ENCODE measurements at places on chromosomes 3 and 15.
A peak's percentile ranks its signal among the peaks of the same experiment; 100 is the strongest.

GRCh38 chr3:110806924-110807323 lies 264.7 kb upstream of the NECTIN3 start:
- no peak for DNase-seq

DNA sequence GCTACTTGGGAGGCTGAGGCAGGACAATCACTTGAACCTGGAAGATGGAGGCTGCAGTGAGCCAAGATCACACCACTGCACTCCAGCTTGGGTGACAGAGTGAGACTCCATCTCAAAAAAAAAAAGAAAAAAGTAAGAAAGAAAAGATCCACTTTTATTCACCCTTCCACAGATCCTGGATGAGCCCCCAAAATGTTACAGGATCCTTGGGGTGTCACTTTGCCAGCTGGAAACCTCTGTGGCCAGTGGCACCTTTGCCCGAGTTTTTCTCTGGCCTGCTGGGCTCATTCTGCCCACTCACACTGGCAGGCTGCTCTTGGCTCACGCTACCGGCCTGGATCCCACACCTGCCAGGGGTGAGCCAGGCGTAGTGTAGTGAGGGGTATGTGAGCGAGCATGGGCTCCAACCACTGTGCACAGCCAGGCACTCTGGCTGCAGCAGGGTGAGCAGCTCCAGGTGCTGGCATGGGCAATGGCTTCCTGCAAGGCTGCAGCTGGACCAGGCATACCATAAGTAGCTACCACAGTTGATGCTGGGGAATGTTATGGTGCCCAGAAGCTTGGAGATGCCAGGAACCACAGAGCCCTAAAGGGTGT lies 57.8 kb upstream of the C15orf39 start:
- DNase-seq: no peak

DNA sequence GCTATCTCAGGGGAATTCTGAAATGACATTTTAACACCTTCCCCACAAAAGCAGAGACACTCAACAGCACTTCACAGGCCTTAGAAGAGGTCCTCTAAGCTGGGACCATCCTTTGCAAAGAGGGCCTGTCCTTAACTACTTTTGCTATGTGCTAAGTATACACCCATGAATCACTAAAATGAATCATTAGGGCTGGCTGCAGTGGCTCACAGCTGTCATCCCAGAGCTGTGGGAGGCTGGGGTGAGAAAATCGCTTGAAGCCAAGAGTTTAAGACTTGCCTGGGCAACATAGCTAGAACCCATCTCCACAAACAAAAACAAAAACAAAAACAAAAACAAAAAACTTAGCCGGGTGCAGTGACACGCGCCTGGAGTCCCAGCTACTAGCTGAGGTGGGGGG lies 53.9 kb upstream of the MELTF start:
- DNase-seq: no peak

GRCh38 chr3:13005301-13005700 lies 67.9 kb downstream of the IQSEC1 start:
- no peak for DNase-seq

- peak; percentile 54 for DNase-seq
Observed at GRCh38 chr3:99499235-99500158, 138.9 kb upstream of the COL8A1 start.

DNA sequence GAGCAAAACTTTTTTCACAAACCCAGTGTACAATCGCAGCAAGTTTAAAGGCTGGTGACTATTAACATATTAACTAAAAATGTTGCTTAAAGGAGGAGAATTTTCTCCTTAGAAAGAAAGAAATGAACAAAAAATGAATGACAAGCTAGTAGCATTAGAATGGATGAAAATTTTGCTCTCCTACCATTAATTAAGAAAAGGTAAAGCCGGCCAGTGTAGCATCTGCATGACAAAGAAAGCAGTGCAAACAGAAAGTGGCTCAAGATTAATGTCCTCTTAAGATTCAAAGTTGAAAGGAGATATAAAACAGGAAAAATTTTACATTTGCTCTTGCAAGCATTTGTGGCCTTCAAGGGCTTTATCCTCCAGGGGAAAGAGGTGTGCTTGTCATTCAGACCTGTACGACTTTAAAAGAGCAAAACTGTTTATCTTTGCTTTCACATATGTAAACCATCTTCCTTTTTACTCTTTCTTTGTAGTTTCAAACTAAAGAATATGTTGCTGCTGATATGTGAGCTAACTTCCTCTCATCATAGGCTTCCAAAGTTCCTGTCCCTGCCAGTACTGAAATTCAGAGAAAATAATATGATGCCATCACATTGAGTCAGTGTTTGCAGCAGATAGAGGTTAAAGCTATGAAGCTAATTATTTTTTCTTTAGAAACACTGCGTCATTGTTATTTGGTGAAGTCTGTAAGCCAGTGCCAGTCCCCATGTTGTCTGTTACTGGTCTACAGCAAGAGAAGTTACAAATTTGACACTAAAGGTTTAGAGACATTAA lies 439.1 kb upstream of the GRM7 start:
- DNase-seq: no peak

GRCh38 chr3:129070086-129070885 lies 9.7 kb downstream of the GP9 start:
- no peak for DNase-seq

- DNase-seq: no peak
Observed at GRCh38 chr15:25690673-25691543, 172.2 kb downstream of the ATP10A start.

DNA sequence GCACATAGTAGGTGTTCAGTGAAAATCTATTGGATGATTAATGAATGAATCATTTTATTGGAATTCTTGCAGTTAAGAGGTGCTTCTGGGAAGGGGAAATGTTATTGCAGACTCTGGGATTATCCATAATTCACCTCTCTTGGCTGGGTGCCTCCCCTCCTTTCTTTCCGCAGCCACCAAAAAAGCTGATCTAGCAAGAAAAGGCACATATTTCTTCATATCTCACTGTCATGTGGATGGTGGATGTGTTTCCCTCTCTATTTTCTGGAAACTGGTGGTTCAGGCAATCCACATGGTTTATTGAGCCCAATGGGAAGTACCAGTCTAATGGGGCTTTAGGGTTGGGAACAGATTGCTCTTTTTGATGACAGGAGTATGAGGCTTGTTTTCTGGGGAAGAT lies 151.1 kb upstream of the ROPN1 start:
- no peak for DNase-seq

GRCh38 chr3:78183906-78184599 lies 1144.2 kb downstream of the ROBO2 start:
- no peak for DNase-seq

DNA sequence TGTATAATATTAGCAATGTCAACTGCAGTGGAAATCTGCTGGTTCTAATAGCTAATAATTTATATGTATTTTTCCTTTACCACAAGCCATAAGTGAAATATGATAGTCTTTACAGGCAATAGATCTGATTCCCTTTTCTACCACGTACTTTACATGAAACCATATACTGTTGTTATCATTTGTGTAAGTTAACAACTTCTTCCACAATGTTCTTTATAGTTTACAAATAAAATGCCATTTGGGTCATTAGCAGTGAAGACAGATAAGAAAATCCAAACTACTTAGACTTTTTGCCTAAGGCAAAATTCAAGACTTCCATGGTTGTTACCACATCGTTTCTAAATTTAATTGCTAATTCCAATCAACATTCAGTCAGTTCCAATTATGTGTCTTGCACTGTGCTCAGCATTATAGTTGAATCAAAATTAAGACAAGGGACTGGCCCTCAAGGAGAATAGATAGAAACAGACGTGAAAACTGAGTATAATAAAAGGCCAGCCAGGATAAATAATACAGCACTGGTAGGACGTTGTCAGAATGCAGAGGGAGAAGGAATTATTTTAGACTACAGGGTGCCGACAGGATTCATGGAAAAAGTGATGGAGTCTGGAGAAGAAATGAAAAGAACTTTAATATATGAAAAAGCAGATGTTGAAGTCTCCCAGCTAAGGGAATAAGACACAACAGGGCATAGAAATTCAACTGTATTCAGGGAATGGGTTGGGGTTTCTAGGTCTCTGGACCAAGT lies 249.8 kb downstream of the ALCAM start:
- DNase-seq: no peak

DNA sequence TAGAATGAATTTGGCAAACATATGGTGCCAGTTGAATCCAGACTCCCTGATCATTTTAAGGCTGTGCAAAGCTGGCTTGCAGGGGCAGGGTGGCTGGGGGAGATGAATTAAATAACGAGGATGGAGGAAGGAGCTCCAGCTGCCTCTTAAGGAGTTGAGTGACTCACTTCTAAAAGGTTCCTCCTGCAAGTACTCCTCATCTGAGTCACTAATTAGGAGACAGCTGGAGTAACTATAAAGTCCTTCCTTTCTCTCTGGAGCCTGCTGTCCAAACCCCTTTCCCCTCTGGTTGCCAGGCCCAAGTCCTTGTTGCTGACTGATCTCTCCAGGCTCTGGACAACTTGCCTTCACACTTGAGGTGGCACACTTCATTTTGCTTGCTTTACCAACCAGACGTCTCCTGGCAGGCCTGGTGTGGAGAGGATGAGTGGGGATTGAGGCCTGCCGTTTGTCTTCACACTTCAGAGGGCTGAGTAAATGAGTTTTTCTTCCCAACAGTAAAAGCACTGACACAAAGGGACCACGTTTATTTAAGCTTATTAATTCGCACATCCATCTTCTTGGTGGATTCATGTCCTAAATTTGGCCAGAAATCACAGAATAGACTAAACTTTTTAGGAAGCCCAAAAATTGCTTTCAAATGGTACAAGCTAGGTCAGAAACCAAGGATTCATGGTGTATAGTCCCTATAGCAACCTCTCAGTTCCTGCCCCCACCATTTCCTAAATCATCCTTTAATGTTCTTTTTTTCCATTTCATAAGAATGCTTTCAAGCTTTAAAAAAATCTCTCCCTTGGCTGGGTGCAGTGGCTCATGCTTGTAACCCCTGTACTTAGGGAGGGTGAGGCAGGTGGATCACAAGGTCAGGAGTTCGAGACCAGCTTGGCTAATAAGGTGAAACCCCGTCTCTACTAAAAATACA lies 90.5 kb upstream of the MYRIP start:
- DNase-seq: peak; percentile 53

DNA sequence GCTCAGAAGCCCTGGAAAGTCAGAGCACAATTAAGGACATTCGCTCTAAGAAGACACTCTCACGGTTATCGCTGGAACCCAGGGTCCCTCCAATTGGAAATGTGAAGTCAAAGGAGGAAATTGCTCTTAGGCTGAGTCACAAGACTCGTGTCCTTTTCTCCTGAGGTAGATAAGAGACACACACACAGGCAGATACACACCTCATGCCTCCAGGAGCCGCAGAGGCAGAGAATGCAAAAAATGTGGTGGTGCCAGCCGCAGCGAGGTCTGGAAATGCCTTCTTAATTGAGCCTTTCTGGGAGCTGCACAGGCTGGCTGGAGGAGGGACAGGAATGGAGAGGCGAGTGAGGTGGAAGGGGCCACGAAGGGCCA lies 189.3 kb downstream of the OPA1 start:
- DNase-seq: peak; percentile 66

GRCh38 chr3:65928110-65928509 lies 110.6 kb downstream of the MAGI1 start:
- no peak for DNase-seq

DNA sequence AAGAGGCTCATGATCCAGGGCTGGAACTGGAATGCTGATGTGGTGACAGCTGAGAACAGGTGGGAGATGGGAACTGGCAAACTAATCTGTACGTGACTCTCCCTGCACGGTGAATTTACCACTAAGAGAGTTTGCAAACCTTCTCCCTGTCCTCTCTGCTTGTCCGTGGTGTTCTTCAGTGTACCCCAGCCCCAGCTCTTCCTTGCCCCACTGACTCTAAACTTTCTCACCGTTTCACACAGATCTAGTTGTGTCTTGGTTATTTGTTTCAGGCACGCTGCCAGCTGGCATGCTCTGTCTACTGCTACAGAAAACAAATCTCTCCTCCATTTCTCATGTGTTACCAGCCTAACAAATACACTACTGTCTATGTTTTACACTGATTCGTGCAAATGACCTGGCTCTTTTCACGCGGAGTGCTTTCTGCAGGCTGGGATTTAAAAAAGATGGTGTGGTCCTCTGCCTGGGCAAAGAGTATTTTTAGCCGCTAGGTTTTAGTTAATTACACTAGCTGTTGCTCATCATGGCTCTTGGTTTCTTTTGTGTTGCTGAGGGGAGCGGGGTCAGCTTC lies 192.7 kb upstream of the LRIG1 start:
- peak; percentile 90 for DNase-seq

DNA sequence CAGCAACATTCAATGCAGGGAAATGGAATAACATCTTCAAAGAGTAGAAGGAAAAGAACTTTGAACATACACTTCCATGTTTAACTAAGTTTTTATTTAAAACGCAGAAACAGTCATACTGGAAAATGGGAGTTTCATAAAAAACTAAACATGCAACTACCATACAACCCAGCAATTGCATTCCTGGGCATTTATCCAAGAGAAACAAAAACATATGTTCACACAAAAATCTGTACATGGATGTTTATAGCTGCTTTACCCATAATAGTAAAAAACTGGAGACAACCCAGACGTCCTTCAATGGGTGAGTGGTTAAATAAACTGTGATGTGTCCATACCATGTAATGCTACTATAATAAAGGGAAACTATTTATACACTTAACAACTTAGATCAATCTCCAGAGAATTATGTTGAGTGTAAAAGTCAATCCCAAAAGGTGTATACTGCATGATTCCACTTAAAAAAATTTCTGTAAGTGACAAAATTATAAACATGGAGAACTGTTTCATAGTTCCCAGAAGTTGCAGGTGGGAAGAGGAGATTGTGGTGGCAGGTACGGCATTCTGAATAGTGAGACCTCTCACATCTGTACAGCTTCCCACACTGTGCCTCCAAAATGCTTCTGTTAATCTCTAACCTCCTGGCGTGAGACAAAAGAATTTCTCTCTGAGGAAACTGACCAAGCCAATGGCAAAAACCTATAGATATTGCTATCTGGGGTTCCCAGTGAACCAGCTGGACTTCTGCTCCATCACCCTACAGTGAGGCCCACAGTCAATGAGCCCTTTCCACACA lies 23.1 kb downstream of the ISG20 start:
- DNase-seq: no peak
